ENCODE measurements at places on chromosomes 12 and 14.

- DNase-seq: no peak
Measured at GRCh38 chr12:113021500-113021899, 35.0 kb upstream of the DTX1 start.

DNA sequence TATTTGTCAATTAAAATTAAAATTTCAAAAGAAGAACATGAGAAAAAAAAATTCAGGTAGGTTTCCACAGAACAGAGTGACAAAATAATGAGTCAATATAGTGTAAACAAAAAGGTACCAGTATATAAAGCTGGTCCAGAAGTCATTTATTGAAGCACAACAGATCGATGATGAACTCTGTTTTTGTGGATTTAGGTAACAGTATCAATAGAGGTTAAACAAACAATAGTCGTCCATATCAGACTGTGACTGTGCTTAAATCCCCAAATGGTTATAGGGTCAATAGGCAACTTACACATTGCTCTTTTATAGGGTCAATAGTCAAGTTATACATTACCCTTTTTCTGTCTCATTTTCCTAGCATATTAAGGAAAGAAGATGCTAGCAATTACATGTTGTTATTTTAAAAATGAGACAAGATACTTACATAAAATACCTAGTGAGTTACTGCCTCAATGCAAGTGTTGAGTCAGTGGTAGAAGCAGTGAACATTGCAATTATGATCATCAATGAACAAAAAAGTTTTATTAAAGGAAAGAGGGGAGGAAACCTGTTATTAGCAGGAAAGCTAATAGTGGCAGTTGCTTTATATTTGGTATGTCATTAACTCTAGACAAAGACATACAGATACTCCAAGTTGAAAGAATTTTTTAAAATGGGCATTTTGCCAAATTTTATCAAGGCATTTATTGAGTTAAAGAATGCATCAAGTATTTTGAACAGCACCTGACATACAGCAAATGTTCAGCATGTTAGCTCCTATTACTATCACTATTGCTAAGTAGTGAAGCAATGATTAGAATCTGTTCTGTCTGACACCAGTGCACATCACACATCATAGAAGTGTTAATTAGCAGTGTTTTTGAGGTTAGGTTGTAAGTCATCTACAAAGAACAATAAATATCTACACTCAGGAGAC, 102.9 kb downstream of the CCER1 start:
- DNase-seq: no peak

DNA sequence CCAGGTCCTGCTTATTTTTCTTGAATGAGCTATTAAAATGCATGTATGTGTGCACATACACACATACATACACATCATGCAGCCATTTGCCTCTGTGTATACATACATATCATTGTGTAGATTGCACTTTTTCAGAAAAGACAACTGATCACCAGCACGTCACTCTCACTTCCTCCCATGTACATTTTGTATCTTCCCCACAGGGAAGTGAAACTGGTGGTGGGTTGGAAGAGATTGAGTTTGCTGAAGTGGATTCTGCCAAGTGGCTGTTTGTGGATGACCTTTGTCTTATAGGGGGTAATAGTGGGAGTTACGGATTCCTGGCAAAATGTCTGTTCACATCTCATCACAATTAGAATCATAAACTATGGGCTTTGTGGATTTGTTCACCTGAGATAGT, 448.6 kb downstream of the RAD51B start:
- DNase-seq: no peak

- DNase-seq: no peak
Measured at GRCh38 chr12:41049033-41049432, 139.1 kb upstream of the PDZRN4 start.

GRCh38 chr14:72892879-72893635, 844 bp downstream of the DPF3 start:
- DNase-seq: no peak

DNA sequence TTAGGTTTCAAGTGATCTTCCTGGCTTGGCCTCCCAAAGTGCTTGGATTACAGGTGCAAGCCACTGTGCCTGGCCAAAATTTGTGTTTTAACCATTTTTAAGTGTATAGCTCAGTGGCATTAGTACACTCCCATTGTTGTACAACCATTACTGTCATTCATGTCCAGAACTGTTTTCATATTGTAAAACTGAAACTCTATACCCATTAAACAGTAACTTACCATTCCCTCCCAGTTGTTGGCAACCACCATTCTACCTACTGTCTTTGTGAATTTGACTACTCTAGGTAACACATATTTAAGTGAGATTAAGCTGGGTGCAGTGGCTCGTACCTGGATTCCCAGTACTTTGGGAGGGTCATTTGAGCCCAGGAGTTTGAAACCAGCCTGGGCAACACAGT, 67.3 kb upstream of the KCNH3 start:
- DNase-seq: no peak

- no peak for DNase-seq
Measured at GRCh38 chr14:98109326-98109725, 1162.7 kb downstream of the BCL11B start.

GRCh38 chr12:97960741-97961608, 498.4 kb downstream of the RMST start:
- DNase-seq: no peak

DNA sequence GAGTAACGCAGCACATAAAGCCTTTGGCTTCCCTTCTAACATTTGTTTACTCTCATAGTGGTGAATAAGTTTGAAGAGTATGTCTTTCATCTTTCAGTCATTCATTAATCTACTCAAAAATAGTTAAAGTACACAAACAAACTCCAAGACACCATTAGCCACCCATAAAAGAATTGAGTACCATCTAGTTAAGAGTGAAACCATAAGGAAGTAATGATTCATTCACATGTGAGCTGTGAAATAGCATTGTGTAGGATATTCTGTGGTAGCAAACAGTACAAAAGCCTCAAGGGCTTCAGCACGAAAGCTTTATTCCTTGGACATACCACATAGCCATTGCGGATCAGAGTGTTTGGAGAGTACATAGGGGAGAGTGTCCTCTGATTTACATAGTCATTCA, 13.9 kb downstream of the SYT1 start:
- DNase-seq: no peak

GRCh38 chr12:109595321-109595902, 21.8 kb downstream of the MVK start:
- DNase-seq: no peak

- DNase-seq: no peak
Measured at GRCh38 chr12:25200703-25201102, 5.7 kb downstream of the ETFRF1 start.

- no peak for DNase-seq
Measured at GRCh38 chr14:68978172-68978911, 760 bp downstream of the ACTN1 start.

- no peak for DNase-seq
Measured at GRCh38 chr14:35940291-35940690, 114.2 kb downstream of the BRMS1L start.

DNA sequence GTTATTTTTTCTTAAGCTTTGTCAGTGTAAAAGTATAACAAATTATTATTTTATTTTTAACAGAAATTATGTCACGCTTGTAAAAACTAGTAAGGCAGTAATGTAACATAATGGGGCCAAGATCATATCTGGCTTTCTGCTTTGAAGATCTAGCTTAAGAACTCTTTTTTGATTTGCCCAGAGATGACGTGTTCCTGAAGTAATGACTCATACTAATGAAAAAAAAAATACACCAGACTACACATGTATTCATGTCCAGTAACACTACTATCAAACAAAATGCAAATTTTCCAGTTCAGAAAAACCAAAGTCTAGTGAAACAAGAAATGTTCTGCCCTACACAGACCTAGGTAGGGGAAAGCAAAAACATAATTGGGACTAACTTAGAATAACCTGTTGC, 432.2 kb upstream of the ATXN7L3B start:
- DNase-seq: no peak

- no peak for DNase-seq
Measured at GRCh38 chr12:28026701-28027100, 54.2 kb upstream of the PTHLH start.

- no peak for DNase-seq
Measured at GRCh38 chr12:122051231-122051876, 27.2 kb upstream of the MLXIP start.

DNA sequence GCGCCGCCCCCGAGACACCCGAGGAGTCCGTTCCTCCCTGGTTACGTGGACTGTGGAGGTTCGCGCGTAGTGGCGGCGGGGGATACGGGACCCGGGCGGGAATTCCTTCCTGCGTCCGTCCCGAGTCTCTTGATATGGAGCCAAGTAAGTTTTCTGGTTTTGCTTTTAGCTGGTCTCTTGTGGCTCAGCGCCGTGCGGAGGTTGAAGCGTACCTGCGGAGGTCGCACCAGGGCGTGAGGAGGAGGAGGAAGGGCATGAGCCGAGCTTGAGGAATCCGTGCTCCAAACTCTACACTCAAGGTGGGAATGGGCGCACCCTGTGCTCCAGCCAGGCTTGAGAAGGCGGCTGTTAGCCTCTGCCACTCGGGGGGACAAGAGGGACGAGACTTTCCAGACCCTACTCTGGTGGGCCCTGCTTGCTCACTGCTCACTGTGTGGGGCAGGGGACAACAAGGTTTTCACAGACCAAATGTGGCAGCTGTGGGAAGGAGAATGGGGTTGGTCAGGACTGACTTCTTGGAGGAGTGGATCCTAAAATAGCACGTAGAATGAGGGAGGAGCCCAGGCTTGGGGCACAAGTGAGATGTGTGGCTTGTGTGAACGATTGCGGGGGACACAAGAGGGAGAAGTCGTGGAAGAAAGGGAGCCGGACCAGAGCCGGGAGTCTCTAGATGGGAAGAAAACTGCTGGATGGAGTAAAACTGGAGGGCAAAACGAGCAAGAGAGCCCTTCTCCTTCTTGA, 577 bp downstream of the ATG101 start:
- DNase-seq: no peak

All from AG04450 (cell line).